ENCODE measurements at places on chromosomes 3 and 15.
A peak's percentile ranks its signal among the peaks of the same experiment; 100 is the strongest.

GRCh38 chr15:56775641-56776040 lies 42.3 kb upstream of the ZNF280D start:
- DNase-seq: no peak

DNA sequence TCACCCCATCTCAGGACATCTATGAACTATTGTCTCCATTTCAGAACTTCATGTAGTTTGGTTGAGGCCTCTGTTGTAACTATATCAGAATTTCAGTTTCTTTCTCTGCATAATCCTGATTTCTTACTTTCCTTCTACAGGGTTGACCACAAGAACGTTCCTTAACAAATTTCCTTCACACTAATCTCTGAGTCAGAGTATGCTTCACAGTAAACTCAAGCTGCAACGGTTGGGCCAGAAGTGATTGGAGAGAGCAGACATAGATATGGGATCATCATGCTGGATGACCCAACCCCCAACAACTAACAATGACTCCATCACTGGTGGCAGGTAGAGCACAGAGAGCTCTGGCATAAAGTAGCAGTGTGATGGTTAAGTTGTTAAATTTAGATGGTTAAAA lies 128.8 kb upstream of the OSTN start:
- no peak for DNase-seq

DNA sequence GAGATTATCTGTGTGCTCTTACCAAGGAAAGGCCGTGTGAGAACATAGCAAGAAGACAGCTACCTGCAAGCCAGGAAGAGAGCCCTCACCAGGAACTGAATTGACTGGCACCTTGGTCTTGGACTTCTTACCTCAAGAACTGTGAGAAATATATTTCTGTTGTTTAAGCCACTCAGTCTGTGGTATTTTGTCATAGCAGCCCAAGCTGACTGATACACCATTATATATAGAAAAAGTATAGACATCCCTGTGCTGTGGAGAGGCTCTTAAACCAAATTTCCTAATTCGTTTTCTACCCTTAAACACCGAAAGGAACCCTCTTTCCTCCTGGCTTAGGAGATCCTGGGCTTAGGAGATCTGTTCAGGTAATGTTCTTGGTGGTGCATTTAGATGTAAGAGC lies 44.8 kb downstream of the CGNL1 start:
- no peak for DNase-seq

DNA sequence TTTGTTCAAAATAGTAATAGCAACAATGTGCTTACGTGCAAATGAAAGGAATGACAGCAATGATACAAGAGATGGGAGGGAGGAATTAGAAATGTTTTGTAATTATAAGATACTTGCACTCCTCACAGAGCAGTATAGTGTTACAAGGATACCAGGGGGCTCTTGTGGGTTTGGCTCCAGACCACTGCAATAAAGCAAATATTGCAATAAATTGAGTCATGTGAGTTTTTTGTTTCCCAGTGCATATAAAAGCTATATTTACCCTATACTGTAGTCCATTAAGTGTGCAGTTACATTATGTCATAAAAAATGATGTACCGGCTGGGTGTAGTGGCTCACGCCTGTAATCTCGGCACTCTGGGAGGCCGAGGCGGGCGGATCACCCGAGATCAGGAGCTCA lies 864.3 kb downstream of the NSUN3 start:
- DNase-seq: no peak

GRCh38 chr15:74200412-74200815 lies 2.2 kb downstream of the STRA6 start:
- no peak for DNase-seq

- DNase-seq: peak; percentile 25
Measured at GRCh38 chr15:41559239-41559782, 299 bp downstream of the TYRO3 start.

DNA sequence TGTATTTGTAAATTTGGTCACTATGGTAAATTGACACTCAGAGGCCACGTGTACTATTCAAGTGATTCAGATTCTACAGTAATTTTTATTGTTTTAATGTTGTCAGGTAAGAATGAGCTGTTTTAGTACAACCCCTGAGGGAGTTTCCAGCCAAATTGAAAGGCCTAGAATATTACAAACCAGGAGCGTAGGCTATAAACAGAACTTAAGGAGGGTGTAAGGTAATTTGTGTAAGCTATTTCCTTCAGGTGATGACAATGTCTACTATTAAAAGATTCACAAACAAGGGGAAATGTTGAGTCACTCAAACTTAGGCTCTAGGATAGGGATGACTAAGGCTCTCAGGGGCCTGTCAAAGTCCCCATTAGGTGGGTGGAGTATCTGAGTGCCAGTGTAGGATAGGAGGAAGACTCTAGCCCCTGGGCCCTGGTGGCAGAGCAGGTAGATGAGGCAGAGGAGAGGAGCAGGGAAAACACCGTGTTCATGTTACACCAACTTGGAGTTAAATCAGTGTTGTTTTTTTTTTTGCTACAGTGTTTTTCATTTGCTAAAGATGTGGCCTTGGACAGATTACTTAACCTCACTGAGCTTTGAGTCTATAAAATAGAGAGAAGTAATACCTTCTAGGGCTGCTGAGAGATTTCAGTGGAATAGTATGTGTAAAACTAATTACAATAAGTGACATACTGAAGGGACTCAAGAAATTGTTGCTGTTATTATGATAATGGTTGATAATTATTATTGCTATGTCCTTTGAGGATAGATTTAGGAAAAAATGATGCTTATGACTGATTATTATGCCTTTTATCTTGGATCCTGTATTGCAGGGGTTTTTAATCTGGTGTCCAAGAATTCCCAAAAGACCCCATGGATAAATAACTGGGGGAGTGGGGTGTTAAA lies 10.3 kb downstream of the TM4SF1 start:
- no peak for DNase-seq

- DNase-seq: no peak
Measured at GRCh38 chr15:52803467-52804306, 13.6 kb upstream of the ONECUT1 start.

DNA sequence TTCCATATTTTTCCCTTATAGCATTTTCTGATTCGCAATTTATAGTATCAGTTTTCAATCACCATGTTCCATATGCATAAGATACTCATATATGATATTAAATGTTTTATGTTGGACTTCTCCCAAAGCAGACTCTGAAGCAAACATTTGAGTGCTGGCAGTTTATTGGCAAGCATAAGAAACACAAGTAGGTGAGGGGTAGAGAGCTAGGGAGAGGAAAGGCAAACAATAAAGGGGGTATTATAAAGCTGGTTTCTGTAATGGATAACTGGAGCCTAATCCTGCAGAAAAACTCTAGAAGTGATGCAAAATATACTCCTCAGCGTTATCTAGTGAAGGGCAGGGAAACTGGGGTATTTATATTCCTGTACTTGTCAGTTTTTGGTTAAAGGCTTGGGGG lies 491.5 kb upstream of the TGFBR2 start:
- no peak for DNase-seq

DNA sequence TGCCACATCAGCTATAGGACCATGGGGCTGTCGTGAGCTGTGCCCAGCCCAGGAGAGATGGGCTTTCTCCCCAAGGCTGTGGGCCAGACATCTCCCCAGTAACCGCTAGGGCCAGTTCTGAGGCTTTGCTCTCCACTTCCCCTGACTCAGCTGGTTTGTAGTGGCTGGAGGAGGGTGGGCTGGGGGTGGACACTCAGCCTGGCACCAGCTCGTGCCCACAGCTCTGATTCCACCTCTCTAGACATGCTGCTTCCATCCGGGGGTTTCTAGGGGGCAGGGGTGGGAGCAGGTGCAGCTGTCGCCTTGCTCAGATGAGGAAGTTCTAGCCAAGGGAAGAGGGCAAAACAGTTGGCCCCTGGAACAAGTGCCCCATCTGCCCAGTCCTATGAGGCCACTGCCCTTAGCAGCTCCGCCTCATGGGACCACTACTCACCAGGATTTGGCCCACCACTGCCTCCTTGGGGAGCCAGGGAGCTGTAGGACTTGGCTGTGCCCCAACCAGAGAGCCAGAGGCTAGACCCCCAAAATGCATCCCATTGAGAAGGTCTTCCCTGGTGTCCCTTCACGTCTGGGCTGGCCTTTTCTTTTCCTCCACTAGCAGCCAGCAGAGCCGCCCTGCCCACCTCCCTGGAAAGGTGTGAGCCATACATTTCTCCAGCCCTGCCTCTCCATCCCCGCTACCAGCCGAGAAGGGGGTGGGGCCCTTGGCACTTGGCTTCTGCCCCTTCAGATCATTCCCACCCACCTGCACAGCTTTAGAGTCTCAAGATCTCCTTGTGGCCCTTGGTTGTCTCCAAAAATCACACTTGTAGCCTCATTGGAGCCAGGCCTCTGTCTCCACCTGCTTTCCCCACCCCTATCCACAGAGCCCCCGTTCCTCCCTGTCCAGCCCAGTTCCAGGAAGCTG lies 9.9 kb downstream of the GLYCTK start:
- DNase-seq: no peak

- DNase-seq: no peak
Measured at GRCh38 chr3:21704796-21705195, 46.2 kb downstream of the ZNF385D start.

DNA sequence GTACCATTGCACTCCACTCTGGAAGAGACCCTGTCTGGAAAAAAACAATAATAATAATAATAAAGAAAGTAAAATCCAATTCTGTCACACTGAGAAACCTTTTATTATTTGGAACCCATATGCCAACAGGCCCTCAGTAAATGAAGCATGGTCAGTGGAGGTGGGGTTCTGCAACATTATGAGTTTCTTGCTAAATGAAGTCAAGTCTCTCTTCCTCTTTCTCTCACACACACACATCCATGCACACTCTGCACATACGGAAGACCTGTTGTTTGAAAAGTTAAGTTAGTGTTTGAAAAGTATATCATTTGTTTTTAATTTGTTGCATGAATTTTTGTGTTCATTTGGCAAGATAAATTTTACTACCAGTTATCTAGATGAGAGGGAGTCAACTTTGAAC lies 27.8 kb downstream of the GAP43 start:
- DNase-seq: no peak

DNA sequence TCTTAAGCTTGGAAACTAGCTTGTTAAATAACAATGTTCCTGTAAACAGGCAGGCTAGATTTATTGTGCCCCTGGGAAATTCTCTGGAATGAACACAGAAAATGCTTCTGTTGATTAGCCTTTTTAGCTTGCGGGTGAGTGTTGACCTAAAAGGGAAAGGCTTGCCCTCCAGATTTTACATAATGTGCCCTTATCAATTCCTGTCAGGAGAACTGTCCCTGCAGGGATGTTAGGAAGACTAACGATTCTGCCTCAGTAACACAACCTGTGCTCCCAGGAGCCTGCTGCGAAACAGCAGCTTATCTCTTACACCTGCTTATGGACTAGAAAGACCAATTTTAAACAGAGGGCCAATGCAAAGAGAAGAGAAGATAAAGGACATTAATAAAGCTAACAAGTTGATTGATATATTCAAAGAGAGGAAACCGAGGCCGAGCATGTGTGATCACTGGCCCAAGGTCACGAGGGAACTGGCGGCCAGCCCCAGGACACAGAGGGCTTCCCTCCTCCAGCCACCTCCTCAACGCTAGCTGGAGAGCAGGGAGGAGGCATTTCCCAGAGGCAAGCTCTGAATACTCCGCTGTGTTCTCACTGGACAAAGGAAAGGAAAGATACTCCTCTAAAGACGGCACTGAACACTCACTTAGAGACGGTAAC lies 48.4 kb upstream of the TJP1 start:
- no peak for DNase-seq

- peak; percentile 39 for DNase-seq
Measured at GRCh38 chr3:58577269-58577821, at the start of gene FAM107A. Gene FAM107A (minus strand): TSS chr3:58577391. CDS start chr3:58569860, 7,531 bp downstream.

- DNase-seq: no peak
Measured at GRCh38 chr3:123980539-123980938, 11.4 kb downstream of the ROPN1 start.

- no peak for DNase-seq
Measured at GRCh38 chr15:51658664-51659063, 22.6 kb upstream of the SCG3 start.

- DNase-seq: no peak
Measured at GRCh38 chr3:50588759-50589433, 19.6 kb downstream of the HEMK1 start.

DNA sequence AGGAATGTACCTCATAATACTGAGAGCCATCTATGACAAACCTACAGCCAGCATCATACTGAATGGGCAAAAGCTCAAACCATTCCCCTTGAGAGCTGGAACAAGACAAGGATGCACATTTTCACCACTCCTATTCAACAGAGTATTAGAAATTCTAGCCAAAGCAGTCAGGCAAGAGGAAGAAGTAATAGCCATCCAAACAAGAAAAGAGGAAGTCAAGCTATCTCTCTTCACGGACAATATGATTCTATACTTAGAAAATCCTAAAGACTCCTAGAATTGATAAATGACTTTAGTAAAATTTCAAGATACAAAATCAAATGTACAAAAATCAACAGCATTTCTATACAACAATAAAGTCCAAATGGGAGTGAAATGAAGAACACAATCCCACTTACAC lies 30.2 kb downstream of the OCA2 start:
- DNase-seq: no peak

DNA sequence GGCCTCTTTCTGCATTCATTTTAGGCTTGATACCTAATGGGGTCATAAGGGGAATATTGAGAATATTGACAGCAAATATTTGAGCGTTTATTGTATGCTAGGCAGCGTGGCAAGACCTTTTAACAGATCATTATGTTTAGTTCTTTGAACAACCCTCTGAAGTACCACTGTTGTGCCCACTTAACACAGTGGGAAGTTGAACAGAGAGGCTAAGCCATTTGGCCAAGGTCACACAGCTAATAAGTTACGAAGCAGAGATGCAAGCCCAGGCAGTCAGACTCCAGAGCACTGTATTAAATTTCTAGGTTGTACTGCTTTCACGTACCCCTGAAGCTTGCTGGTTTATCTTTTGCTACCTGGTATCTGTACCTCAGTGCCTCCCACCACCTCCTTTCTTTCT lies 1.1 kb downstream of the RAB7A start:
- DNase-seq: no peak

DNA sequence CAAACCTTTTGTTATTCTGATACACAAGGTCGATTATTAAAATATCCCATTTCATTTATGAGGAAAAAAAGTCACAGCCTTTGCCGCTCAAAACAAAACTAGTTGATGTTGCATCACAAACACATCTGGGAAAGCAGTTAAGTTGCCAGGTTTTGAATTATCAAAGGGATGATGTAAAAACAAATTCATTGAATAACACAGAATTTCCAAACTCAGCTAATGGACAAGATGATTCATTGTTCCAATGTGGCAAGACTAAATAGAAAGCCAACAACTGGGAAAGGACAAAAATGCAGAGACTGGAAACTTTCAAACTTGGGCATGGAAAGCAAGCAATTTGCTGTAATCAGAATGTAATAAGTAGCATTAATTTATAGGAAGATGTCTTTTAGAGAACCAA lies 610.0 kb upstream of the ZNF385D start:
- DNase-seq: no peak

- DNase-seq: no peak
Measured at GRCh38 chr3:106068795-106069194, 200.0 kb upstream of the CBLB start.

GRCh38 chr3:31709526-31709925 lies 176.8 kb downstream of the STT3B start:
- no peak for DNase-seq
